SJCRH30 (cell line): ENCODE measurements at places on chromosomes 3 and 15. TPM values are rescaled to one million over a fixed set of nuclear protein-coding genes. Genes with fewer than 3 reads are reported as not detected.

Gene CSTA
- not detected in 2 replicates for total RNA-seq

Gene ARGFX
- 1.1 and 1.2 TPM in 2 replicates for total RNA-seq

Gene CDHR4
- not detected in 2 replicates for total RNA-seq

Gene PCSK6
- total RNA-seq = 0.13 and 0.36 TPM in 2 replicates

Gene GXYLT2
- 7.0 and 7.2 TPM in 2 replicates for total RNA-seq

Gene CFAP100
- not detected in 2 replicates for total RNA-seq
